ENCODE measurements at places on chromosomes 4 and X. TPM values are rescaled to one million over a fixed set of nuclear protein-coding genes. Genes with fewer than 3 reads are reported as not detected.
A peak's percentile ranks its signal among the peaks of the same experiment; 100 is the strongest.

DNA sequence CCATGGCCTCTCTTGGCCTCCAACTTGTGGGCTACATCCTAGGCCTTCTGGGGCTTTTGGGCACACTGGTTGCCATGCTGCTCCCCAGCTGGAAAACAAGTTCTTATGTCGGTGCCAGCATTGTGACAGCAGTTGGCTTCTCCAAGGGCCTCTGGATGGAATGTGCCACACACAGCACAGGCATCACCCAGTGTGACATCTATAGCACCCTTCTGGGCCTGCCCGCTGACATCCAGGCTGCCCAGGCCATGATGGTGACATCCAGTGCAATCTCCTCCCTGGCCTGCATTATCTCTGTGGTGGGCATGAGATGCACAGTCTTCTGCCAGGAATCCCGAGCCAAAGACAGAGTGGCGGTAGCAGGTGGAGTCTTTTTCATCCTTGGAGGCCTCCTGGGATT is 8.0 kb downstream of the CLDN2 start:
- DNase-seq = no peak

- no peak for DNase-seq
Measured at GRCh38 chr4:48388525-48389154, 47.3 kb downstream of the SLAIN2 start.

DNA sequence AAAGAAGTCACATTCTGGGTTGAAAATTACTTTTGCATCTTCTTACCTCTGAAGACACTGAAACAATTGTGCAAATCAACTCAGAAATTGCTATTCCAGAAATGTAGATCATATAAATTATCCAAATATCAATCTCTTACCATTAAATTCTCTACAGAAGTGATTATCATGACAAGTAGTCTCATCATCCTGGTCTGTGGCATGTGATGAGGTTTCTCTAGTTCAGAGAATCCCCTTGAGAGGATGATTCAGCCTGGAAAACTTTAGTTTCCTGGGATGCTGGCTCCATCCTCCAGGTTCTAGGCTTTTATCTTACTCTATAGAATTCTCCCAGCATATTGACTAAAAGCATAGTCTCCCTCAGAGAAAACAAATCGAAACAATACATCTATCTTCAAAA is 76.2 kb upstream of the S100G start:
- no peak for DNase-seq

GRCh38 chr4:101198682-101199339 is 148.5 kb downstream of the PPP3CA start:
- no peak for DNase-seq

- no peak for DNase-seq
Measured at GRCh38 chrX:38662640-38663039, 101.3 kb downstream of the TSPAN7 start.

DDX53 gene
- total RNA-seq = not detected

- no peak for DNase-seq
Measured at GRCh38 chrX:14641681-14642655, 112.6 kb downstream of the GLRA2 start.

GRCh38 chr4:107299646-107300045 is 263.5 kb upstream of the DKK2 start:
- no peak for DNase-seq

GRCh38 chrX:57282568-57282967 is 3.9 kb upstream of the FAAH2 start:
- DNase-seq = no peak

GRCh38 chrX:7709845-7710244 is 133.1 kb upstream of the VCX start:
- DNase-seq = no peak

DUSP9 gene
- total RNA-seq = 0.14 TPM

DNA sequence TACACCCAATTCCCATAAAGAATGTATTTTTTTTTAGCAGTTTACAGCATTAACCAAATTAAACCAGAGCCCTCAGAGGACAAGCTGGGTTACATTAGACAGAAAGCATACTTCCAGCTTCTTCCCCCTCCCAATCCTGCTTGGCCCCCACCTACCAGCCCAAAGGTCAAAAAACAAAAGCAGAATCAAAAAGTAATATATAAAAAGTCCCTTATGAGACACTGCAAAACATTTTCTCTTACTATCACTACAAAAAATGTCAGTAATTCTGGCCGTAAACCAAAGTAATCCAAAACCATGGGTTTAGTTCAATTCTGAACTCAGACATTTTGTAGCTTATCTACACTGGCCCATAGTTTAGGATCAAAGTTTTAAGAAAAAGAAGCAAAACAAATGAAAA is 38.0 kb downstream of the APBB2 start:
- no peak for DNase-seq

DNA sequence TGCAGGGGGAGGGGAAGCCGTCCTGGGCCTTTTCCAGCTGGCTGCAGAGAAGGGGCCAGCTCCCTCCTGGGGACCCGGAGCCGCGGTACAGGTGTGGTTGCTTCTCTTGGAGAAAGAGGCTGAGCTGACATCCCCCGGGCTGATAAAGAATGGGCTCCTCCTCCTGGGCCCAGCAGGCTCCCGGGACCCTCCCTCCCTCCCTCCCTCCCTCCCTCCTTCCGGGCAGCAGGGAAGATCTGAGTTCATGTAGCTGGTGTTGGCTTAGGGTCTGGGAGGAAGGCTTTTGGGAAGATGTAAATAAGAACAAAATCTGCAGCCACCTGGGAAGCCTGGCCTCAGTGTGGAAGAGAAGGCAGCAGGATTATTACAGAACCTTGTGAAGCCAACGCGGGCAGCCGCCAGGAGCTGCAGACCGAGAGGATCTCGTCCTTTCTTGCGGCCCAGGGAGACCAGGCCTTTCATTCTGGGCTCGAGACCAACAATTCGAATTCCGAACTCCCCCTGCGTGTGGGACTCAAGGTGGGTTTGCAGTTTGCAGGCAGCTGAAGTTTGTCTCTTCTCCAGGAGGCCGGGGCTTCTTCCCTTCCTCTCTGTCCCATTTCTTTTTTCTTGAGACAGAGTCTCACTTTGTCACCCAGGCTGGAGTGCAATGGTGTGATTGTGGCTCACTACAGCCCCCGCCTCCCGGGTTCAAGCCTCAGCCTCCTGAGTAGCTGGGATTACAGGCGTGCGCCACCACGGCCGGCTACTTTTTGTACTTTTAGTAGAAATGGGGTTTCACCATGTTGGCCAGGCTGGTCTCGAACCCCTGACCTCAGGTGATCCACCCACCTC is at the start of gene PLCXD1:
Gene PLCXD1 (plus strand): TSS at position 216 of the 834 bp plus-strand sequence. CDS start 2,807 bp downstream, outside the sequence.
- DNase-seq = peak; percentile 77

GRCh38 chrX:133722756-133723155 is 262.6 kb downstream of the GPC3 start:
- DNase-seq = peak; percentile 6

OPRPN gene
- not detected for total RNA-seq

GRCh38 chr4:5030221-5030620 is 11.0 kb upstream of the CYTL1 start:
- no peak for DNase-seq

DNA sequence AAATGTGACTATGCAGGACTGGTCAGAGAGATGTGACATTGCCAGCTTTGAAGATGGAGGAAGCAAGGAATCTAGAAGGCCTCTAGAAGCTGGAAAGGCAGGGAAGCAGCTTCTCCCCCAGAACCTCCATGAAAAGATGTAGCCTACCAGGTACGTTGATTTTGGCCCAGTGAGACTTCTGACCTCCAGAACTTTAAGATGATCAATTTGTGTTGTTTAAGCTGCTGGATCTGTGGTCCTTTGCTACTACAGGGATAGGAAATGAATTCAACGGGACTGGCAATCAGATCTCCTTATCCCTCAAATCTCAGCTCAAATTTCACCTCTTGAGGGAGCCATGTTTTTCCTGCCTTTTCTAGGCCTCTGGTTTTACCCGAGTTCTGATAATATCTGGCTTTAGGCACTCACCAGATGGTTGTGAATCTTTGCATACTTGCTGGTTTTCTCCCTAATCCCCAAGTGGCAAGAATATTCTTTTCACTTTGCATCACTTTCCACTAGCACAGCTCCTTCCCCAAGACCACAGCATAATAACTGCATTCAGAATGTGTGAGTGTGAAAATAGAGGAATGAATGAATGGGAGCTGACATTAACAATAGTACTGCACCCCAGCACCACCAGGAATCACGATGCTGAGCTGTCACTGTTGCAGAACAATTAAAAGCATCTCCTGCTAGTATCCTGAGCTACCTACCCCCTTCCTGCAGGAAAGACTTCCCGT is 25.5 kb upstream of the TMSB4X start:
- DNase-seq = peak; percentile 14

DNA sequence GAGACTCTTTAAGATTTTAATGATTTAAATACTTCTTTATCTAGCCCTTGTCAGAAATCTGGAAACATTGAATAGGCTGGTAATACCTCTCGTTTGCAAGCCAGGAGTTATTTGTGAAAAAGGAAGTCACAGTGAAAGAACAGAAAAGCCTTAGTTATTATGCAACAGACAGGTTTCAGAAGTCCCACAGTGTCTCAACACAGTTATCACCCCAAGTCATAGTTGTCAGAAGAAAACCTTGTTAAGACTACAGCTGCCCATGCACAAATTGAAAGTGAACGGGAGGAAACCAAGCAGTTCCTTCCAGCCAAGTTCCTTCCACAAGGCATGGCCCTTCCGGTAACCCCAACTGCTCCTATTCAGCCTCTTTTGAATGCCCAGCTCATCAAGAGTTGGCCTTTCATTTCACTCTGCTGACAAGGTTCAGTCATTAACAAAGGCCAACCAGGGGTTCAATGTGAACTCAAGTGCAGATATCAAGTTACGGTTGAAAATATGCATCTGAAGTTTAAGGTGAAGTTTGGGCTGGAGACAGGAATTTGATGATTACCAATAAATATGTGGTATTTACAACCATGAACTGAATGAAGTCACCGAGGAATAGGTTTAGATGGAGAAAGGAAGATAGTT is 15.6 kb downstream of the ALPK1 start:
- DNase-seq = no peak

- DNase-seq = no peak
Measured at GRCh38 chr4:51930557-51930956, 87.6 kb downstream of the DCUN1D4 start.

NPY2R gene
- total RNA-seq = not detected

GIMD1 gene
- total RNA-seq = not detected

DNA sequence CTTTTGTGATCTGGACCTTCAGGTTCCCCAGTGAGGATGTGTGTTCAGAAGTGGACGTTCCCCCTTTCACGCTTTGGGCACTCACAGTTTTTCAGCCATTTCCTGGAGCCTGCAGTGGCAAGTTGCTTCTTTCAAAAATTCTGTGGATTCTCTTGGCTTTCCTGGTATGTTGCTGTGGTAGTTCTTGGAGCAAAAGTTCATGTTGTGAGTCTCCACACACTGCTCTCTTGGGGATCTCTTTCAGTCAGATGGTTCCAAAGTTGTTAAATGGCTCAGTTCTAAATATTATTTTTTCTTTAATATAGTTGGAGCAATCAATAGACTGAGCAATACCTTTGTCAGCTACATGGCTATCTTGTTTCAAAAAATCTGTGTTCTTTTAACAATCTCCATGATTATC is 28.5 kb upstream of the BANK1 start:
- DNase-seq = no peak

GRCh38 chr4:54368281-54369265 is 139.5 kb downstream of the PDGFRA start:
- no peak for DNase-seq

EFHC2 gene
- 0.30 TPM for total RNA-seq

DNA sequence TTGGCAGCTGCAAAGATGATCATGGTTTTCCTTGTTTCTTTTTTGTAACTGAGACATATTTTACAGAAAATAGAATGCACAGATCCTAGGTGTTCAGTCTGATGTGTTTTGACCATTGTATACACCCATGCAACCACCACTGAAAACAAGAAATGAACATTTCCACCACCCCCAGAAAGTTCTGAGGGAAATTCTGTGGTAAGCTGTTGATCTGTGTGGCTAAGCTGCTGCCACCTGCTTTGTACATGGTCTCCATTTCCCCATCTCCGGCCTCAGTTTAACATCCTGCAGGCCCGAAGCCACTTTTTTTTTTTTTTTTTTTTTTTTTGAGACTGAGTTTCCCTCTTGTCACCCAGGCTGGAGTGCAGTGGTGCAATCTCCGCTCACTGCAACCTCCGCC is 65.3 kb downstream of the NYX start:
- DNase-seq = peak; percentile 16

- no peak for DNase-seq
Measured at GRCh38 chr4:13509442-13509841, 25.3 kb upstream of the RAB28 start.

VSIG1 gene
- 2.1 TPM for total RNA-seq

HSFX2 gene
- total RNA-seq = not detected

DNA sequence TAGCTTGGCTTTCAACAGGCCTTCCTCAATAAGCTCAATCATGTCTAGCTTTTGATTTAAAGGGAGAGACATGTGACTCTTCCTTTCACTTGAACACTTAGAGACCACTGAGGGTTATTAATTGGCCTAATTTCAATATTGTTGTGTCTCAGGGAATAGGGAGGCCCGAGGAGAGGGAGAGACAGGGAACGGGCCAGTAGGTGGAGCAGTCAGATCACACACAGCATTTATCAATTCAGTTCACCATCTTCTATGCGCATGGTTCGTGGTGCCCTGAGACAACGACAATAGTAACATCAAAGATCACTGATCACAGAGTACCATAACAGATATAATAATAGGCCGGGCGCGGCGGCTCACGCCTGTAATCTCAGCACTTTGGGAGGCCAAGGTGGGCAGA is 17.8 kb downstream of the ZNF81 start:
- DNase-seq = peak; percentile 43

GCNA gene
- 3.1 TPM for total RNA-seq

DNA sequence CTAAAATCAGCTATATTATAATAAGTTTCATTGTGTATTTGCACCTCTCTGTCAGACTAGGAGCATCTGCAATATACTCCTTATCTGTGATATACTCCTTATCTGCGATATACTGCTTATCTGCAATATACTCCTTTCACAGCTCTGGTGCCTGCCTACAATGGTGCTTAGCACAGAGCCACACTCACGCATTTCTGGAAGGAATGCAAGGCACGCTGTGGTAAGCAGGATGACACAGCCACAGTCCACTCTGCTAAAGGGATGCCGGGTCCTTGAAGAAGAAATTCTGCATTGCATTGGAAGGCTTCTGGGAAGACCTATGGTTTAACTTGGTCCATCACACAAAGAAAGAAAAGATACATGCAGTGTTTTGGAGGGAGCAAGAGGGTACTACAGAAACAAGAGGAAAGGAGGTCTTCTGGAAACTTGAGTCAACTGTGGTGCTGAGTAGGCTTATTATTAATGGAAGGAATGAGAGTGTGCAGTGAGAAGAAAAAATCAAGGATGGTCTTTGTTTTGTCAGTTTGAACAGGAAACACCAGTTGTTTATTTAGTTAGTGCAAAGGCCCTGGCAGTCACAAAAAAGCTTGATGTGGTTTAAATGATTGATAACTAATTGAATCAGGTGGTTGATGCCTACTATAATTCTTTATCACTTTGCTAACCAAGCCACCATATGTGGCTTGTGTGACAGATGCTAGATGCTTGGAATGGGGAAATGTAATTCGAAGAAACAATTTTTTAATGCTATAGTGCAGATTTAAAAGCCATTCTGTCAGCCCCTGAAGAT is 342.3 kb downstream of the GRXCR1 start:
- no peak for DNase-seq
